Putamen (tissue), 1 donor: ENCODE measurements at places on chromosomes 6 and 20.

GRCh38 chr6:79984261-79984660 is 20.2 kb upstream of the TTK start:
- no peak for DNase-seq

DNA sequence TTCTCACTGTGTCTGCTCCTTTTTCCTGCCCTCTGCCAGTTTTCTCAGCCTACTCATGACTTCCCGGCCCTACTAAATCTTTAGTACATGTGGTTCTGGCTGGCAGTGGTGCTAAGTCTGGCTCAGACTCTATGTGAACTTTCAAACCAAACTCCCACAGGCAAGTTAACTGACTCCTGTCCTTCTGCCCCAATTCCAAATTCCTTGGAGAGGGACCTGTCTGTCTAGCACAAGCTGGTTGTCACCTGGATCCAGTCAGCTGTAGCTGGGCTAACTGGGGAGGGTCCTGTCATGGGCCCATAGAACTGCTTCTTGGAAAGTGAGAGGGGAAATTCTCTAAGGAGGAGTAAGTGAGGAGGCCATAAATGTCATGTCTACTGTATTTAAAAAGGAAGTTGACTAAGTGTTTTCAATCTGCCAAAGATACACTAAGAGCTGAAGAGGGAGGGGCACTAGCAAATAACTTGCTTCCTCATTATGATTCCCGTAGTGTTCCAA is 240.1 kb downstream of the KCNQ5 start:
- DNase-seq = no peak

DNA sequence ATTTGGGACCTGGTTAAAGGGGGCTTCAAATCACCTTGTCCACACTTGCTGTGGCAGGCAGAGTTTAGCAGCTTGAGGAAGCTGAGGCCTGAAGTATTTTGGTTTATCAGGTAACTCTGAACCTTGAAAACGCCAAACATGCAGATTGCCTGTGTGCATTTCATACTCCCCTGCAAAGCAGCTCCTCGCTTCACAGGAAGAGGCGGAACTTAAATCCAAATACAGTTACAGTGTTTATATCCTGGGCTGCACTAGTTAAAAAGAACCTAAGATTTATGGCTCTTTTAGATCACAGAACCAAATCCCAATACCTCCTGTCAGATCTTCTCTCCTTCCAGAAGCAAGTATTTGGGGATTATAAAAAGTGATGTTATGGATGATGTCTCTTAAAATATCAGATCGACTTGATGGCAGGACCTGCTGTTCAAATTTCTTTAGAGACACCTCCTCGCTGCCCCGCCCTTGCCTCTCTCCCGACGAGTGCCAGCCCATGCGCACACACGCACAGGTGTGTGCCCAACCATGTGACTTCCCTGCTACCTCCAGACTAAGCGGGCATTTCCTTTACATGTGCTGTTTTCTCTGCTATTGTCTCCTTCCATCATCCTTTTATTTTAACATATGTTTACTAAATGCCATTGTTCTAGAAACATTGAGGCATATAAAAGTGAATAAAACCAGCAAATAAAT is 224.6 kb upstream of the FOXQ1 start:
- DNase-seq = no peak

- no peak for DNase-seq
Measured at GRCh38 chr20:50919567-50919966, 11.7 kb downstream of the ADNP start.

- no peak for DNase-seq
Measured at GRCh38 chr6:96923871-96924493, 546 bp upstream of the KLHL32 start.

GRCh38 chr20:26169506-26169905 is 472.9 kb upstream of the ZNF337 start:
- DNase-seq = no peak

DNA sequence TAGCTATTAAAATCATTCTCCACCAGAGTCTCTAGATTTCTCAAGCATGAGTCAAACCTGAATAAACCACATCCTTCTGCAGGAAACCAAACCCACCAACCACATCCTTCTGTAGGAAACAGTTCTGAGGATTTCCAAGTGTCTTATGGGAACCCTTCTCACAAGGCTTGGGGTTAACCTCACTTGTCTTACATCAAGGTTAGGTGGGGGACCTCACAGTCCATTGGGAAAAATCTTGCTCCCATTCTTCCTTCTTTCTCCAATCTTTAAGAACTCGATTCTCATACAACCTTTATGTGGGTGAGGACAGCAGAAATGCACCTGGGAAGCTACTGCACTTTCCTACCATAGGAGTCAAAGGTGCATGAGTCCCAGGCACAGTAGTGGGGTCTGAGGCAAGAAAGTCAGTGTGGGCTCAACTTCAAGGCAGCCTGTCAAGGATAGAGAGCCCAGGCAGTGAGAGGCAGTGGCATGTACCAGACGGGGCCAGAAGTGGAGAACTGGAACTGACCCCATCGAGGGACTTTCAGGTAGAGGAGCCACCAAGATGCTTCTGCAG is 114.5 kb downstream of the SLC22A3 start:
- DNase-seq = no peak

- DNase-seq = no peak
Measured at GRCh38 chr20:1479831-1480595, 11.2 kb downstream of the SIRPB2 start.

DNA sequence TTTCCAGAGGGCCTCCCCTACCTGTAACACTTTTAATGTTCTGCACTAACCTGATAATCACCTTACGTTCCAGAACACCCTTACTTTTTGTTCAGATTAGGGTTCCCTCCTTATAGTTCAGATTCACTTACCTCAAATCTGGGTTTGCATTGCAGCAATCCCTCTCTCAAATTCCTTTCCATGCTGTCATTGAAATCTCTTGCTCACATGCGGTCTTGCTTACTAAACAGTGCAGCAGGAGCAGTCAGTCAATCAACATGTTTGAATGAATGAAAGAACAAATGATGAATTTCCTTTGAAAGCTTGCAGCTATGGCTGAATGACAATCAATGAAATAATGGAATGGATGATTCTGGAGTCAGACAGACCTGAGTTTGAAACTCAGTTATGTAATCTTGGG is 200.1 kb downstream of the HIVEP2 start:
- no peak for DNase-seq

GRCh38 chr6:41200901-41201763 is at the start of gene TREML2:
TREML2 (minus strand) TSS chr6:41201149; CDS start chr6:41201008, 141 bp downstream.
- DNase-seq = no peak

DNA sequence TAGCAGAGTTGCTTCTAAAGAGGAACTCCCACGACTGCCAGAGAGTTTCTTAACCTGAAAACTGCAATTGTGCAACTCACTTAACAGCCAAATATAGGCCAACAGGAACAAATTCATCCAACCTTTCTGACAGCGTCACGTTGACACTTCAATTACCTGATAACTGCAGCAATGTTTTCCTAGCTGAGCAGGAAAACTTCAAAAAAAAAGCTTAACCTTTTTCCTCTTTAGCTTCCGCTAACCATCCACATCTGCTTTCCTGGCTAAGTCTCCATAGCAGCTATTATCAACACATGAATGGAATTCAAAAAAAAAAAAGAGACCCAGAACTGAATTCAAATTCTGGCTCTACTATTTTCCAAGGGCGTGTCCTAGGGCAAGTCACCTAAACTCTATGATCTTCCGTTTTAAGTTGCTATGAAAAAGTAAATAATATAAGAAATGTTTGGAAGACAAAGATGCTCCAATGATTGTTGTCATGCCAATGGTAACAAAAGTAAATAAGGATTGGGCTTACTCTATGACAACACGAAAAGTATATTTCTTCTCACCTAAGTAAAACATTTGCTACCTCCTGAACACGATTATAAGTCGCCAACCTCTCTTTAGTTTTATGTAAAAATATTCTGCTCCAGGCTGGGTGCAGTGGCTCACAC is 524.6 kb upstream of the JARID2 start:
- DNase-seq = peak; percentile 79

GRCh38 chr20:57261457-57262251 is 4.8 kb downstream of the BMP7 start:
- DNase-seq = no peak

- DNase-seq = no peak
Measured at GRCh38 chr6:35033683-35034082, 107.5 kb downstream of the TCP11 start.

GRCh38 chr20:33675136-33675959 is 1.1 kb upstream of the NECAB3 start:
- no peak for DNase-seq

GRCh38 chr6:46940433-46941226 is 18.9 kb upstream of the ADGRF5 start:
- no peak for DNase-seq
